Activated CD4-positive, alpha-beta T cell treated with anti-CD3 and anti-CD28 coated beads for 36 hours (primary cell): ENCODE measurements at places on chromosomes 2 and 18.

- DNase-seq, result no peak
These were observed 1348.0 kb upstream of the TMEFF2 start for GRCh38 chr2:193542762-193543161.

DNA sequence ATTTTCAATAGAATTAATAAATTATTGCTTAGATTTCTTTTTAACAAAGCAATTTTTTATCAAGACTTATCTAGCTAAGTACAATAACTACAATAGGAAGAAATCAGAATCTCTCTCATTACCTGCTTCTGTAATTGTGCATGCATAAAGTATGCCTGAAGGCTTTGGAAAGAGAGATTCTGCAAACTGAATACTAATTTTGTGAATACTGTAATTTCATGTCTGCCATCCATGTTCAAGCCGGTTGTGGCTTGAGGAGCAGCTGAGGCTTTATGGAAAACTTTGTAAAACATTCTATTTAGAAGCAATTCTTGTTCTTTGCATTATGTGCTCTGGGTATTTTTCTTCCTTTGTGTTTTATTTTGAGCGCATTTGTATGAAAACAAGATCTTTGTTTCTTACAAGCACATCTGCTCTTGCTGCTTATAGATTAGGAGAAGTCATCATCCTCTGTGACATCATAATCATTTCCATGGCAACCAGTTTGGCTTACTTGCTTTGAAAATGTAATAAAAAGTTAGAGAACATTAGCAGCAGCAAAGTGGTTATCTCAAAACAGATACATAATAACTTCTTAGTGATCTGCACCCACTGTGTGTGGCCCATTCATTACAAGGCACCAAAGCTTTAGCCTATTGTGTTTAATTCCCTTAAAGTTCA, 16.0 kb upstream of the IKZF2 start:
- DNase-seq, result no peak

GRCh38 chr2:101442042-101442666, 32.8 kb downstream of the RFX8 start:
- DNase-seq, result no peak

DNA sequence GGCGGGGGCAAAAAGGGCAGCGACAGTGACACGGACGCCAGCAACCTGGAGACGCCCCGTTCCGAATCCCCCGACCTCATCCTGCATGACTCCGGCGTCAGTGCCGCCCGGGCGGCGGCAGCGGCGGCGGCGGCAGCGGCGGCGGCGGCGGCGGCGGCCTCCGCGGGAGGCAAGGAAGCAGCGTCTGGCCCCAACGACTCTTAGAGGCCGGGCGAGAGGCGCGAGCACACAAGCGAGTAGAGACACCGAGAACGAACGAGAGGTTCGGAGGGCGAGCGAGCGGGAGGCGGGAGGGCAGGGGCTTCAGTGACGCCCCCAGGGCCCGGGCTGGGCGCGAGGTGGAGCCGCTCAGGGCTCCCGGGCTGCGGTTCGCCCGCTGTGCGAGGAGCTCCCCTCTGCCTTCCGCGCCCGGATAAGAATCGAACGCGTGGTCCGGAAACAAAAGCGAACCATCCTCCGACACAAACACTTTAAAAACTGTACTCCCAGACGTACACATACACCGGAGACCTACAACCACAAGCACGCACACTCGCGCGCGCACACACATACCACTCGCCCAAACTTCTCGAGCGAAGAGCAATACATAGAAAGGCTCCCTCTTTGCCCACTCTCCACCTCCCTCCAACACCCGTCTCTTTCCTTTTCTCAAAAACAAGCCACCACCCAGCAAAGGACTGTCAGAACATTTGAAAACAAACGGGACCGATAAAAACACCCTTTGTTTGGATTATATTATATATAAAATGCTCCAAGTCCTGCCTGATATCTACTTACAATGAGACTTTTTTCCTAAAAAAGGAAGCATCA, 2.8 kb downstream of the SP9 start:
- DNase-seq, result peak; percentile 55

DNA sequence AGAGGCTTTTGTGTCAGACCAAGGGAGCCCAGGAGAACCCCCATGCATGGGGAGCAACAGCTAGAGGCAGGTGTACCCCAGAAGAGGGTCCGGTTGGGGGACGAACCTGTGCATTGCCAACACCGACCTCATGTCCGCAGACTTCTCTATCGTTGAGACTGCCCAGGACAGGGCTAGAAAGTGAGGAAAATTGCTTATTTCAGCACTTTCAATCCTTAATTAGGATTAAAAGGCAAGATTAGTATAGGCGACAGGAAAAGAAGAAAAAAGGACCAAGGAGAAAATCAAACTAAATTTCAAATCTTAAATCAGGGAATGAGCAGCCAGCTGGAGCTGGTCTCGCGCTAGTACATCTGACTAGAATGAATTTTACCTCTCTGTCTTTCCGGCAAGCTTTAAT, 438.9 kb upstream of the SOX11 start:
- no peak for DNase-seq

GRCh38 chr18:2961821-2962220, 51.1 kb downstream of the LPIN2 start:
- DNase-seq, result peak; percentile 54

DNA sequence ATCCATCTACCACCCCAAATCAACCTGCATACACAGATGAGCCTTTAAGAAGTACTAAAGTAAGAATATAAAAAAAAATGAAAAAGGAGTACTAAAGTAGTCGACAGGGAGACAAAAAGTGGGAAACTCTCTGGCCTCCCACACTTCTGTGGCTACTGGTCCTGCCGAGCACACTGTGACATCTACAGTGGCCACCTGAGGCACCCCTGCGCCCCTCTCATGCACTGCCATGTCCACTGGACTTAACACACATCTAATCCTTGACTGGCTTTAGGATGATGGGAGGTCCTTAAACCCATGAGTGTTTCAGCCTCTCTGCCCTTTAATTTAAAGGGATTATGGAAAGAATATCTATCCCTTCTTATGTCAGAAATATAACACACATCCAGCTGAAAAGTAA, 71.2 kb downstream of the MREG start:
- no peak for DNase-seq

DNA sequence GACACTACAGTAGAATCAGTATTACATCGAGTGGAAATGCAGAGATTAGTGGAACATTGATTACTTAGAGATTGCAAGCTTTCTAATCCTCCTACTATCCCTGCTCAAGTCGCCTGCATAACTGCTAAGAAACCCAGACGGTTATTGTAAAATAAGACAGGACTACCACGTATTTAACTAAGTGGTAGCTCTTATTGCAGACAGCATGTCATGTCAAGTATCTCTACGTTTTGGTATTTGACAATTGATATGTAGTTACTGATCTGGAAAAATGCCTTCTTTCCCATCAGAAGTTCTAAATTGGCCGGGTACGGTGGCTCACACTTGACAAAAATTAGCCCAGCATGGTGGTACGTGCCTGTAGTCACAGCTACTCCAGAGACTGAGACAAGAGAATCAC, 404.1 kb downstream of the CBLN2 start:
- DNase-seq, result no peak

- no peak for DNase-seq
These were observed 337.9 kb upstream of the SALL3 start for GRCh38 chr18:78641689-78642231.

DNA sequence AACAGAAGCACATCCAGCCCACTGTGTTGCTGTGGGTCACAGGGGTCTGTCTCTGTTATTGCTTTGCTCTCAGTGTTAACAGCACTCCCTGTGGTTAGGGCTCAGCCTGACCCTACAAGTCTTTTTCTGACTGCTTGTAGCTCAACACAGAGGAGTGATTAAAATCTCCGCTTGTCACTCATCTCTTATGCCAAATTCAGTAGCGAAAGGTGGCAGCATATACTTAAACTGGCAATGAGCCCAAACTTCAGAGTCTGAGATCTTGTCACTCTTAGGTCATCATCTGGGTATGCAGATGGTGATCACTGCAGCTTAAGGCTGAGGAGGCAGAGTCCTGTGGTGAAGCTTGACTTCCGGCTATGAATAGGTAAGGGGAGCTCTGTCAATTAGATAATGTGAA, 63.3 kb upstream of the CSRNP3 start:
- no peak for DNase-seq

- no peak for DNase-seq
These were observed 124.7 kb upstream of the ZNF516 start for GRCh38 chr18:76619621-76620315.

DNA sequence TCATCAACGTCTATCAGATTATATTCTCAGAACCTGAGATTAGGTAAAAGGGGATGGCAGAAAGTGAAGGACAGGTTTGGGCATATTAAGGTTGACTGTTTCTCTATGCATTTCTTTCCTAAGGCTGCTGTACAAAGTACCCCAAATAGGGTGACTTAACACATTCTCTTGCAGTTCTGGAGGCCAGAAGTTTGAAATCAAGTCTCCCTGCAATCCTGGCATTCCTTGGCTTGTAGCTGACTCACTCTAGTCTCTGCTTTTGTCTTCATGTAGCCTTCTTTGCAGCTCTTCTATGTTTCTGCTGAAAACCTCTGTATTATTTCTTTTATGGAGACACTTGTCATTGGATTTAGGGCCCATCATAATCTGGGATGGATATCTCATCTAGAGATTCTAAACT, 364.3 kb downstream of the PLCL1 start:
- DNase-seq, result no peak

DNA sequence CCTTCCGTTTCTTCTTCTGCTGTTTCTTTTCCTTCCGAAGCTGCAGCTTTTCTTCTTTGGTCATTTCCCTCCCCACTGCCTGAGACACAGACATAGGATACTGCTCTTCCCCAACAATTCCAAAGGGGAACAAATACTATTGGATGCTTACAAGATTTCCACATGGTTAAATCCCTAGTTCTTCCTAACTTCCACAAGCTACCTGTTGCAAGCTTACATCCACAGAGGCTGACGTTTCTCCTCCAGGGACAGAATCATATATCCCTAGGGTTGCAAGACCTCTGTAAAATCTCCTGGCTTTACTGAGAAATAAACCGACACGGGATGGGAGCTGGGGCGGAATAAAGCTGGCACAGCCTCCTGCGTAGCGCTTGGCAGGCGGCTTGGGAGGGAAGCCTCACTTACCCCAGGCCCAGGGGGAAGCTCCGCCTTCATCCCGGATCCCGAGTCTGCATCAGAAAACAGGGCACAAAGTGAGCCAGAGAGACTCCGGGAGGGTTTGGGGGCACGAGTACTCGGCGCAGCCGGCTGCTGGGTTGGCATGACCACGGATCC, 590 bp downstream of the EIF2B4 start:
- DNase-seq, result no peak

GRCh38 chr2:2642906-2643890, 312.1 kb upstream of the MYT1L start:
- DNase-seq, result no peak

GRCh38 chr2:65386989-65387388, 45.4 kb downstream of the SPRED2 start:
- DNase-seq, result no peak

GRCh38 chr2:138327967-138328366, 173.6 kb upstream of the SPOPL start:
- DNase-seq, result no peak

DNA sequence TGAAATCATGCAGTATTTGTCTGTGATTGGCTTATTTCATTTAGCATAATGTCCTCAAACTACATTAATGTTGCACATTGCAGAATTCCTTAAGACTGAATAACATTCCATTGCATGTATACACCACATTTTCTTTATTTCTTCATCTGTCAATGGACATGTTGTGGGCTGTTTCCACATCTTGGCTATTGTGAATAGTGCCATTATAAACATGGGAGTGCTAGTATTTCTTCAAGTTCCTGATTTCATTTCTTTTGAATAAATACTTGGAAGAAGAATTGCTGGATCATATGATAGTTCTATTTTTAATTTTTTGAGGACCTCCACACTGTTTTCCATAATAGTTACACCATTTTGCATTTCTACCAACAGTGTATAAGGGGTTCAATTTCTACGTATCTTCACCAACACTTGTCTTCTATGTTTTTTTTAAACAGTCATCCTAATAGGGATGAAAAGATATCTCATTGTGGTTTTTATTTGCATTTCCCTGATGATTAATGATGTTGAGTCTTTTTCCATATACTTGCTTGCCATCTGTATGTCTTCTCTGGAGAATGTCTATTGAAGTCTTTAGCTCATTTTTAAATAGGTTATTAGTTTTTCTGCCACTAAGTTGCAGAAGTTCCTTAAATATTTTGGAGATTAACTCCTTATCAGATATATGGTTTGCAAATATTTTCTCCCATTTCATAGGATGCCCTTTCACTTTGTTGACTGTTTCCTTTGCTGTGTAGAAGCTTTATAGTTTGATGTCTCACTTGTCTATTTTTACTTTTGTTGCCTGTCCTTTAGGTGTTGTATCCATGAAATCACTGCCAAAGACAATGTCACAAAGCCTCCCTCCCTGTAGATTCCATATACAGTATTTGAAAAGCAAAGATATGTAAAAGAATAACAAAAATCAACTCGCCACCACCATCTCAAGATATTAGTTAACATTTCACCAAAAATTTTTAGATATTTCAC, 14.6 kb downstream of the FBXO11 start:
- DNase-seq, result no peak

- no peak for DNase-seq
These were observed 36.5 kb downstream of the HS1BP3 start for GRCh38 chr2:20614201-20615067.

- peak; percentile 49 for DNase-seq
These were observed at the start of gene ACADL for GRCh38 chr2:210224941-210225672. ACADL (minus strand) TSS chr2:210225447; CDS start chr2:210225263, 184 bp downstream.

GRCh38 chr2:101002562-101003277, 631 bp downstream of the RPL31 start:
- no peak for DNase-seq

DNA sequence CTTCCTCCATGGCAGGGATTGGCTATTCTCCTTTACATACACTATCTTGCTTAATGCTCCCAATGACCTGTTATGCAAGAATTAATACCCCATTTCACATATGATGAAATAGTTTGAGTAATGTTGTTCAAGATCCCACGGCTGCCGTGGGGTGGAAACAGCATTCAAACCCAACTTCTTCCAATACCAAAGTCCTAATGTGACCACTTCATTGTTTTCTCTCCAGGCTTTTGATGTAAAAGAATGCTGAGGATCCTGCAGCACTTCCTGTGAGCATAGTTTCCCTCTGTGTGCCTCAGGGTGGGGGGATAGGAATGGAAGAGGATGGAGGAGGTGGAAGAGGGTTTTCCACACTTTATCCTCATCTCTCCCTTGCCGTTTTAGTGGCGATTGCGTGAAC, 199.4 kb downstream of the IRS1 start:
- no peak for DNase-seq

GRCh38 chr2:235610696-235611257, 116.9 kb downstream of the AGAP1 start:
- no peak for DNase-seq
